ENCODE measurements at places on chromosomes 1 and 21. TPM values are rescaled to one million over a fixed set of nuclear protein-coding genes. Genes with fewer than 3 reads are reported as not detected.

DNA sequence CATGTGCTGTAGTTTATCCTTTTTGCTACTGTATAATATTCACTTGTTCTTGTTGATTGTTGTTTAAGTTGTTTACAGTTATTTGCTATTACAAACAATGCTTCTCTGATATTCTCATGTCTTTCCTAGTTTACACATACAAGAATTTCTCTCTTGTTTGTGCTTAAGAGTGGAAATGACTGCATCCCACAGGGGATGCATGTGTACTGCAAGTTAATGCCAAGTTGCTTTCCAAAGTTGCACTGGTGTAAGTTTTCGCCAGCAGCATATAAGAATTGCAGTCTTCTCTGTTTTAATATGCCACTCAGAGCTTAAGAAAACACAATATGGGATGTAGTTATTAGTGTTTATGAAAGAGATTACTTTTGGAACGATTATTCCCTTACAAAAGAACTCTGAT, 97.7 kb downstream of the NEK7 start:
- DNase-seq, result no peak

The CBS gene
- 1.4 TPM for total RNA-seq

The TDRD5 gene
- total RNA-seq, result 0.25 TPM

GRCh38 chr1:237938553-237938952, 47.8 kb upstream of the ZP4 start:
- DNase-seq, result no peak

The TIPRL gene
- 36.4 TPM for total RNA-seq

DNA sequence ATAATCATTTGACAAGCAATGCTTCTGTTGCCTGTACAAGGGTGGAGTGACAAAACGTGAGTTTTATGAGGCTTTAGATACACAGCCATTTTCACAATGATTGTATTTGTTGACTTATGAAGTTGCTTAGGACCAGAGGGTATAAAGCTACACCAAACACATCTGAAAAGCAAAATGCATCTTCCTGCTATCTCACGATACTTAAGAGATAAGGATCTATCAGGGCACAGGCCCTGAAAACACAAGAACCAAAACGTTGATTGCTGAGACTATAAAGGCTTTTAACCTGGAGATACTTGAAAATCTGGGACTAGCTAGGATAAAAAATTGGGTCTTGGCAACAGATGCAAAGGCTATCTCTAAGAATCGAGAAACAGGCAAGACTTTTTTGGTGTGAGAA, 115.7 kb downstream of the SLC5A9 start:
- no peak for DNase-seq

The EFNA3 gene
- total RNA-seq, result 20.4 TPM

The ADGRL4 gene
- total RNA-seq, result 0.10 TPM

- DNase-seq, result no peak
Measured at GRCh38 chr1:67792103-67792502, 41.2 kb downstream of the GNG12 start.

The TNFRSF4 gene
- 0.37 TPM for total RNA-seq

The LCE2B gene
- not detected for total RNA-seq

The CATSPERE gene
- total RNA-seq, result 0.34 TPM
